ENCODE measurements at places on chromosomes 1 and 21.

GRCh38 chr1:51902456-51902855, 23.9 kb upstream of the NRDC start:
- DNase-seq, result no peak

DNA sequence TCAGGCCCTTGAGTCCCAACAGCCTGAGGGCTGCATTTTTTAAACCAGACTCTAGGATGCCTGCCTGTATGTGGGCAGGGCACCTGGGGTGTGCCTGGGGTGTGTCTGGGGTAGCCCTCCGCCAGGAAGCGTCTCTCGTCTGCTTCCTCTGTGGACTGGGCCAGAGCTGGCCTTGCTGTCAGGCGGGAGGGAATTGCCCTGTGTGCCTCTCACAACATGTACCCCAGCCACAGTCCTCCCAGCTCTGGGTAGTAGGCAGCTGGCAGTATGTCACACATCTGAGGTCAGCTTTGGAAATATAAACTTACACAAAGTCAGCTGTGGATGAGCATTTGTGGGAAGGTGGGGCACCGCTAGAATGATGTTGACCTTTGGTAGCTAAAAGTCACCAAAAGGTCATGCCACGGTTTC, 13.0 kb downstream of the TRAF5 start:
- DNase-seq, result no peak

DNA sequence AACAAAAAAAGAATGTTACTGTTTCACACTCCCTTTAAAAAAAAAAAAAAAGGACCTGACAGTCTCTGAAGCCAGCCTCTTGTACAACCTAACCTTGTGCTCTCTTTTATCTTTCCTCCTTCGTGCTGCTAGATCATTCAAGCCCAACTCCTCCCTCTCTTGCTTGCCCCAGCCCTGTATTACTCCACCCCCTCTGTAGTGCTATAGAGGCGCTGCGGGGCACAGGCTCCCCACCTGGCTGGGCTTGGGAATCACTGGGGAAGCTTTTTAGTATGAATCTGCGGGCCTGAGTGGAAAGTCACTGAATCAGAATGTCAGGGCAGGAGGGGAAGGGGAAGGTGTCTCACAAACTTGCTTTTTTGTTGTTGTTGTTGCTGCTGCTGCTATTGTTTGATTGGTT, 383.7 kb upstream of the CAMK1G start:
- no peak for DNase-seq

DNA sequence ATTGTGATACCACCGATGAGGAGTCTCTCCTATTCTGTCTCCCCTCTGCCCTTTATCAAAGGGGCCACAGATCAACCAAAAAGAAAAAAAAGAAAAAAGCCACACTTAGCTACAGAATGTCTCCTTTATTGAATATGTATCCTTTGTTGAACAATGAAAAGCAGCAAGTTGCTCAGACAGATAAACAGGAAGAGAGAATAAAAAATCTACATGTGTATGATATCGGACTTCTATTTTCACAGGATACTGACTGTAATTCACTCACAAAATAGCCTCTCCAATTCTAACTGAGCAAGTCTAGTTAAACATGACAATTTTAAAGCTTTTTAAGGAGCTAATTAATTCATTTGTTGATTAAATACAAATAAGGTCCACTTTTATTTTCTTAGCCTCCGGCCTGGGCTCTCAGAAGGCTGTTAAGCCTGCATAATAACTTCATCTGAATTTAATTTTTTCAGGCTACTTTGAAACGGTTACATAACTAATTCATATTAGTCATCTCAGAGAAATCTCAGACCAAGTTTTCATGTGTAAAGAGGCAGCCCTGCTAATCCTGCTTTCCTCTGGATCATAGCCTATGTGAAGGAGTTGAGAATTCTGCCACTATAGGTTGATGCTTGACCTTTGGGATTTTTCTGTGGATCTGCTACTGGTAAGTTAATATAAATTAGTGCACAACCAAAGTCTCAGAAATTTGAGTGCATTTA, 304.1 kb upstream of the NR5A2 start:
- DNase-seq, result no peak

DNA sequence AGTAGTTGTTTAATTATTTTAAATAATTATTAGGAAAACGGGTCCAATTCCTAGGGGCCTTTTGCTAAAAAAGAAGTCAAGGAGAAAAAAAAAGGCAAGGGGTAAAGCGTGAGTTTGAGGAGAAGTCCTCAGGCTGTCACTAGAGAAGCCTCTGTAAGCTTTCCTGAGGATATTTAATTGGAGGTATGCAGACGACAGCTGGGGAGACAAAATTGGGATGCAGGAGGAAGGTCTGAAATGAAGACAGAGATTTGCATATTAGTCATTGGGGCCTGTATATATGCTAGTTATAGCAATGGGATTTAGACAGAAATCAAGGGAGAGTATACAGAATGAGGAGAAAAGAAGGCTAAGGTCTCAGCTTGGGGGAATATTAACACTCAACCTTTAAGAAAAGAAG, 8.6 kb downstream of the ATP6V1G3 start:
- DNase-seq, result no peak

GRCh38 chr1:168736520-168736919, 7.5 kb upstream of the DPT start:
- no peak for DNase-seq
